GM12892 (cell line): ENCODE measurements at places on chromosomes 3 and 15.

- DNase-seq = no peak
Observed at GRCh38 chr3:117454254-117454653, 744.7 kb downstream of the TUSC7 start.

GRCh38 chr3:72120039-72120438, 335.1 kb upstream of the PROK2 start:
- DNase-seq = no peak

DNA sequence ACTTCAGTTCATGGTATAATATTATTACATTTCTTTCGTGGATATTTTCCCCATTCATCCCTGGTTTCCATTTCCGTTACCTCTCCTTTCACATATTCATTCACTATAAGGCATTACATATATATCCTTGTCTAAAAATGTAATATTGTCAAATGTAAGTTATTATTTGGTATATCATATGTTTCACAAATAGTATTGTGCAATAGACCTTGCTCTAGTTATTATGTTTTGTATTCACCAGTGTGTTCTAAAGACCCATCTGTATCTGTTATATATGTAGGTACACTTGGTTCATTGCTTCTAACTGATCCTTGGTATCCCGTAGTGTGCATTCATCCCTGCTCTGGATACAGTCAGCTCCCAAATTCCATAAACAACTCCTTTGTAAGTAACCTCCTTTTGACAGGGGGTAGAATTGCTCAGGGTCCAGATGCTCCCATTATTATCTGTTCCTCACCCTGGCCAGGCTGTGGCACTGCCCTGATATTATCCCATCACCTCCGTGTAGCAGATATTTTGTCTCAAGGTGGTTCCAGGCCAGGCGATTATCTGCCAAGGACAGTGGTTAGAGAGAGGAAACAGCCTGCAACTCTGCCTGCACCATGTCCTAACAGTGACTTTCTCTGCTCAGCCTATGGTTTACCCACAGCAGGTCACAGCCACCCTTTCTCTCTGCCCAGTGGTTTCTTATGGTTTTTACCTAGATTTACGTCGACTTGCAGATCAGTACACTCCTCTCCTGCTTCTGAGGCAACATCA, 29.2 kb downstream of the PAQR9 start:
- DNase-seq = no peak

DNA sequence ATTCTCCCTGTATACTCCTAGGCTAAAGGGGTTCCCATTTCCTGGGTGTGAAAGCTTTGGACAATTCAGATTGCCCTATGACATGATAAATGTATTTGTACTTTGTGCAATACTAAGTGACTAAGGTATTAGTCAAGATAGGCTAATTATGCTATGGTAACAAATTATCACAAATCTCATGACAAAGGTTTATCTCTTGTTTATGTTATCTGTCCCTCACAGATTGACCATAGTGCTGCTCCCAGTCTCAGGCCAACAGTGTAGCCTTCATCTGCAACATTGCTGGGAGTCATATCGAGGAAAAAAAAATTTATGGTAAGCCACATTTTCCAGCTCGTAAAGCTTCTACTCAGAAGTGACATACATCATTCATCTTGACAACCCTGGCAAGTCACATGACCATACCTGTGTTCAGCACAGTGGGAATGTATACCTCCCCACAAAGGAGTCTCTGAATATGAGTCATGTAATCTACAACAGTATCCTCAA, 346.2 kb downstream of the IGSF11 start:
- DNase-seq = no peak

GRCh38 chr15:82108489-82109078, 62.8 kb upstream of the MEX3B start:
- DNase-seq = peak; percentile 71

DNA sequence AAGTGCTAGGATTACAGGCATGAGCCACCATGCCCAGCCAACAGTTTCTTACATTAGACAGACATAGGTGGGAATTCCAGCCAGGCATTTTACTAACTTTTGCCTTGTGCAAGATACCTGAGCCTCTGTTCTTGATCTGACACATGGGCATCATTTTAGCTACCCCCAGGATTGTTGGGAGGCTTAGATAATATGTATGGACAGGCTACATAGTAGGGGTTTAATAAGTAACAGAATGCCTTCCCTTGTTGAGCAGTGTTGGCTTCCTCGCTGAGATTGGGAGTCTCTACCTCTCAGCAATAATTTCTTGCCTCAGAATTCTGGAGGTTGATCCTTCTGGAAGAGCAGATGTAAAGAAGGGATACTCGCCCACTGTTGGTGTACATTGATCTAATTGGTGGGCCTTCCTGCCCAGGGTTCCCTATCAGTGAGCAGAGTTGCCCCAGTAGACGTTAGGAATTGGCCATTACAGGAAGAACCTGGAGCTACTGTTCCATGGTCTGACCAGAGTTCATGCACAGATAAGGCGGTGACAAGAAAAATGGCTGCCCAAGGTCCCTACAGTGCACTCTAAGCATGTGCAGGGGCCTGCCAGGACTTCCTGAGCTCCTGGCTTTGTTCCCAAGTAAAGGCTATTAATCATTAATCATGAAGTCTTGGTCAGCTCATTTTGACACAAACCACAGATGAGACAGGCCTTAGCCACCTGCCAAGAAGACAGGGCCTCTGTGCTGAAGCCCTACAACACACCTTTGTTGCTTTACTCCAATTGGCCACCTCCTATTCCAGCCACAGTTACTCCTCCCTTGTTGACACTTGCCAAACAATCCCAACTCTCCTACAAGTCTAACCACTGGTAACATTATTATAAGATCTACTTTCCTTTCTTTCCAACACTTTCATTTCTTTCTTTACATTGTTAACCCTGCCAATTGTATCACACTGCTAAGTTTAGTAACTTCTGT, 5.0 kb upstream of the IL17RE start:
- no peak for DNase-seq

DNA sequence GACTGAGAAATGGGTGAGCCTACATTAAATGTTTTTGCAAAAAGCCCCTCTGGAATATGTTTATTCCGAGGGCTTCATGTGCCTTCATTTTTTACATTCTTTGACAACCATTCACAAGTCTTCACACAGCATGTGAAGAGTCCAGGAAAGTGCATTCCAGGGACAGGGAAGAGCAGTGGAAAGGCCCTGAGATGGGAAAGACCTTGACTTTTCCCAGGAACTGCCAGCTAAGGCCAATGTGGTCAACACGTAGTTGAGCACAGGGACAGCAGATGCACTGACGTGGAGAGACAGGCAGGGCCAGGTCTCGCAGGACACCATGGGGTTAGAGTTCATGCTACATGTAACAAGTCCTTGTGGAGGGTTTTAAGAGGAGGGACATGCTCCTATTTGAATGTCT, 21.7 kb downstream of the SSR3 start:
- no peak for DNase-seq

GRCh38 chr3:78455166-78455565, 1312.6 kb downstream of the ROBO1 start:
- DNase-seq = no peak

- no peak for DNase-seq
Observed at GRCh38 chr3:17423786-17424536, 318.5 kb downstream of the TBC1D5 start.

DNA sequence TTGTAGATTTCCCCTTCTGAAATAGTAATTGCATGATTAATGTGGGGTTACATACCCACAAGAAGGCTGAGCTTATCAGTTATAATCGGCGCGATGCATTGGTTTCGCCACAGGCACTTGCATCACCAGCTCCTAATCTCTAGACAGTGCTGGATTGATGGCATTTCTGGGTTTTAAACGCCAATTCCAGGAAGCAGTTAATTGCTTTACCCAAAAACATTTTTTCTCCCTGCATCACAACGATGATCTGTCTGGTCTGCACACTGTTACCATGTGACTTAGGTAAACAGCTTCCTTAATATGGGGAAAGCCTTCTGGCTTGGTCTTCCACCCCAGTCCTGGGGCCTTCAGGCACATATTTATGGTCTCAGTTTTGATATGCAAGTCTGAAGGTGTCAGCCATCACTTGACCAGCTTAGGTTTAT, 70.0 kb upstream of the HEG1 start:
- DNase-seq = no peak

GRCh38 chr3:106824856-106825255, 552.4 kb upstream of the CCDC54 start:
- no peak for DNase-seq

DNA sequence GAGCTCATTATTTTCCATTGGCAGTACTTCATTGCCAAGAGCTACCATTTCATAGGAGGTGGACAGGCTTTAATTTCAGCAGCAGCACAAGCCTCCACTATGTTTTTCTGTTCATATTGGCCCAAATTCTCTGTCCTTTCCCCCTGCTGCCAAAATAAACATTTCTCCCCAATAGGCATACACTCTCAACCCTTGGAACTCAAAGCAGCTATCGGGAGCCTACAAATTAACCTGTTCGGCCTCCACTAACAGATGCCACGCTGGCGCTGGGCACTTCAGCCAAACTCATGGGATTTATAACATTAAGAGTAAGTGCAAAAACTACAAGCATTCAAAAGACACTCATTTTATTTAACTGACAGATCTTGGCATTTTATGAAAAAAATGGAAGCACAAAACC, 95.7 kb downstream of the NSUN3 start:
- DNase-seq = no peak

DNA sequence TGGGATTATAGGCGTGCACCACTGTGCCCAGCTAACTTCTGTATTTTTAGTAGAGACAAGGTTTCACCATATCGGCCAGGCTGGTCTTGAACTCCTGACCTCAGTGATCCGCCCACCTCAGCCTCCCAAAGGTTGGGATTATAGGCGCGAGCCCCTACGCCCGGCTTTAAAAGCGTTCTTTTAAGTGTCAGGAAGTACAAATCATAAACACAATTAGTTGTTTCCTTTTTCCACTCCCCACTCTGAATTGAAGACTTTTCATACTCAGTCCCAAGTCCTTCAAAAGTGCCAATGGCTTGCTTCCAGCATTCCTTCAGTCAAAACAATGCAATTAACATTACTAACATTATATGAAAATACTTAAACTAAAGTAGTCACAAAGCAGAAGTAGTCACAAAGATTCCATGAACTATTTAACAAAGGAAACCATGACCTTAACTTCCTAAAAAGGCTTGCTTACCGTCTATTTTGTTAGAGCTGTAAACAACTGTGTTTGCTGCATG, 8.1 kb downstream of the WDR82 start:
- DNase-seq = no peak

DNA sequence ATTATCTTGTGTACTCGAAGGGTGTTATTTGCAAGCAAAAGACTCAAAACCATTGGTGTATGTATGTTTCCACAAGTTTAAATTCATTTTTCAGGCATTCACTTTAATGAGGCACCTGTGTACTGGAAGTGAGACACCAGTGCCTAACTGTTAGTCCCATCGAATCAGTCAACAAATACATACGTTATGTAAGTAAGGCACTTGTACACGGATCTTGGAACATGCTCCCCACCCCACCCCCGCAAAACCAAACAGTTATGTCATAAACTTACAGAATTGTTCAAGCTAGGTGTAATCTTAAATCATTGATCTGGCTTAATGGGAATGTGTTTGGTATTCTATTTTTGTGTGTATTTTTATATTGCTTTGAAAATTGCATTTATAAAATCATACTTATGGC, 17.1 kb downstream of the LRRC28 start:
- no peak for DNase-seq

GRCh38 chr3:132730891-132731580, 8.8 kb upstream of the NPHP3 start:
- no peak for DNase-seq

DNA sequence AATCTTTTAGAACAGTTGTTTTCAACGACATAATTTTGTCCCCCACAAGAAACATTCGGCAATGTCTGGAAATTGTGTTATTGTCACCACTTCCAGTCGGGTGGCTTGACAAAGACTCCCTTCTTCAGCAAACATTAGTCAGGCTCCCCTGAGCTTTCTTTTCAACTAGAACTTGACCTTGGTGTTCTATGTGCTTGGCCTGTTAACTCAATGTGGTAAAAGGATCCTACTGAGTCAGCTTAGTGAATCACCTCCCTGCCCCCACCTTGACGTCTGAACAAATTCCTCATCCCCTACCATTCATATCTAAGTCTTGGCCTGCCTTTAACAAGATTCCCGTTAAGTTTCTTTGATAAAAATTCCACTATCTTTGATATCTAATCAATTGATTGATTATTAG, 465.0 kb upstream of the ROBO1 start:
- no peak for DNase-seq

GRCh38 chr15:28914483-28915023, 28.8 kb downstream of the APBA2 start:
- no peak for DNase-seq
